ENCODE measurements at places on chromosomes 12 and 14.

DNA sequence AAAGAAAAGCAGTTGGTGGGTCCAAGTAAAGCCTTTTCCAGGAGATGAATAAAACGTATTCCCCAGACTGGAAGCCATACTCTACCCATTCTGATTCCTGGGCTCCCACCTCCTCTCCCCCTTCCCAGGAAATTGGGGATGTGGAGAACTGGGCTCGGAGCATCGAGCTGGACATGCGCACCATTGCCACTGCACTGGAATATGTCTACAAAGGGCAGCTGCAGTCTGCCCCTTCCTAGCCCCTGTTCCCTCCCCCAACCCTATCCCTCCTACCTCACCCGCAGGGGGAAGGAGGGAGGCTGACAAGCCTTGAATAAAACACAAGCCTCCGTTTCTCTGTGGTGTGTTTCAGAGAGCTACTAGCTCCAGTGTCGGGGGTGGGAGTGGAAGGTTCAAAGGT is 822 bp upstream of the RDH5 start:
- no peak for DNase-seq

DNA sequence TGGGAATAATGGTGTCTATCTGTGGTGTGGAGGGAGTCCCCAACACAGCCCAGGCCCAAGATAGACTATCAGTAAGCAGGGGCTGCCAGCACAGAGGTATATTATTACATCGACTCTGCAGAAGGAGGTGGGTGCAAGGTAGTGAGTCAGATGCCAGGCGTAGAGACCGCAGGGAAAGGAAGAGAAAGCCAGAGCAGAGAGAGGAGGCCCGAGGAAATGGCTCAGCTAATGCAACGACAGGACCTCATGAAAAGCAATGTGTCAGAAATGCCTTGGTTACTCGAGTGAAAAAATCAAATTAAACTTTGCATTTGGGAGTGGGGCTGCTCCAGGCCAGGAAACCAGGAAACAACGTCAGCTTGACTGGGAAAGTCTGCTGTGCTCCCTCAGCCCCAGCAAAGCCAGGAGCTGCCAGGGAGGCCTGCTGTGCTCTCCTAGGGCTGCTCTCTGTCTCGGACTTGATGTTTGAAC is 173.2 kb downstream of the SUDS3 start:
- no peak for DNase-seq

DNA sequence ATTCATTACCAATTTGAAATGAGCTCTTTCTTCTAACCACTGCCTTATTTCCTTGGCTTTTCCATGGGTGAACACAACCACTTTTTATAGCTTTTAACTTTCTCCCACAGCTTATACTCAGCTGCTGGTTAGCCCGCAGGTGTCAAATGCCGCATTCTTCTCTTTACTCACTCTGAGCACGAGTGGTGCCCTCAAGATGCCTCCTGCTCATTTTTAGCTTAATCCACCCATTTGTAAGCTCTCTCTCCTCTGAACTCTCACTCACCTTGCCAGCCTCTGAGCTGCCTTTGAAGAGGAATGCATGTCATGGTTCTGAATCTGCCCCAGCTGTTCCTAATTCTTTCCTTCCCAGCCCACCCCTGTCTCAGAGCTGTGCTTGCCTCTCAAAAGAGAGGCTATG is 449.4 kb upstream of the PRICKLE1 start:
- no peak for DNase-seq

- DNase-seq, result no peak
These were observed 4.7 kb upstream of the MDM1 start for GRCh38 chr12:68336889-68337303.

GRCh38 chr12:115185506-115185905 is 501.5 kb upstream of the TBX3 start:
- DNase-seq, result no peak

DNA sequence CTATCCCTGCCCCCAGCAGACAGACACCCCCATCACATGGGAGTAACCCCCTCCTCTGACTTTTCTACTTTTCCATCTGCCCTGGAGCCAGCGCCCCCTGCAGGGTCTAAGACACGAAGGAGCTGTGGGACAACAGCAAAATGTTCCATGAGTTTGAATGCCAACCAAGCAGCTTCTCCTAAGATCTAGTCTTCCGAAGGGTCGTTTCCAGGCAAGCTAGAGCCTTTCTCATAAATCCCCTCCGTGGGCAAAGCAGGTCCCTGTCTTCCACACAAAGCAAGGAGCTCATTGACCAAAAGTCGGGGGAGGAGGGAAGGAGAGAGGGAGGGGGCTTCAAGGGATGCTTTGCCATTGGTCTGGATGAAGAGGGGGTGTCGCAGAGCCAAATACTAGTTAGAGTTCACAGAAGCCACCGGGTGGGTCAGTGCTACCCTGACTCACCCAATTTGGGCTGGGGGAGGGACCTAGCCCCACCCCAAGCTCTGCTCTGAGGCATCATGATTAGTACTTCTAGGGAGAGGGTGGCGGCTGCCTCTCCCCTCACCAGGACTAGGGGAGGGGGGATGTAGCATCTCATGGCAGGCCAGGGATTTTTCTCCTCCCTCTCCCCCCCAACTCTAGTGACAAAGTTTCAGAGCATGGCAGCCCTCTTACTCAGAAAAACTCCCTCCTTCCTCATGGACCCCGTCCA is 1.6 kb downstream of the MSI1 start:
- DNase-seq, result no peak

GRCh38 chr12:104167519-104168458 is 29.8 kb upstream of the NFYB start:
- no peak for DNase-seq

Measured in activated CD4-positive, alpha-beta T cell treated with anti-CD3 and anti-CD28 coated beads, Interleukin-2, amount 50 U/mL, for 48 hours (primary cell).